D341Med (cell line): ENCODE measurements at places on chromosomes 6 and 20.

DNA sequence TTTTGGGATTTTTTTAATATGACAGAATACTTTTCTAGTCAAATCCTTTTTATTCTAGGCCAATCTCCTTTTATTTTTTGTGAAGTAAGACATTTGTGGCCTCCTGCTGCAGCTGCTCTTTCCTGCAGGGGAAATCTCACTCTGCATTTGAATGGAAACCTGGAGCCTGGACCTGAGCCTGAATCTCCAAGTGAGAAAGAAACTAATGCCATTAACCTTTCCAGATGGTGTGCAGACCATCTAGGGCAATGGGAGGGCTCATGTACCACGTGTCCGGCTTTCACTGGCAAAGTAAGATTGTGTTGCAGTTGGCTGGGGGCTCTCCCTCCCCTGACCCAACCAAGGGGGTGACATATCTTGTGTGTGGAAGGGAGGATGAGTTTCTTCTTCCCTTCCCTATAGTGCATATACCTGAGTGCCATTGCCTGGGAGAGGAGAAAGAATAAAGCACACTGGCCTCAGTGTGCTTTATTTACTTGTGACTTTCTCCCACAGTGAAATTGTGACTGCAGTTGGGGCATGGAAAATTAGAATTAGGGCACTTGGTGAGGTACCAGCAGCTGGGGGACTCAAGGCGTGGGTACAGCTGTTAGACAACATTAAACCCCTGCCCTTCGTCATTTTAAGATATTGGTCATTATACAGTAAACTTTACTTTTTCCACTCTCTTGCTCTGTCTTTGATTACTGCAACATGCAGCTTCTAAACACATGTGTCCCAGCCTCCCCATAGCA is 159.8 kb upstream of the RIN2 start:
- no peak for DNase-seq

DNA sequence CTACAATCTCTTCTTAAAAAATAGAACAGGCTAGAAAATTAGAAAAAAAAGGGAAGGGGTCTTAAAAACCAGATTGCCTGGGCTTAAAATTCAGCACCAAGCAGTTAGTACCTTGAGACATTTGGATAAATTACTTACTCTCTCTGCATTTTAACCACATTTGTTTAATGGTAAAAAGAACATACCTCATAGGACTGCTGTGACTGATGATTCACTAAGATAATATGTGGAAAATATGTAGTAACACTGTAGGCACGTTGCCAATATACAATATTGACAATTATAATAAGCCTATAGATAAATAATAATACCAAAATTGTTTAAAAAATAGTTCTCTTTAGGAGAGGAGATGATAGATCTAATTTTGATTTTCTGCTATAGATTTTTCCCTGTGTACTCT is 750.4 kb downstream of the TENT5A start:
- no peak for DNase-seq

- peak; percentile 80 for DNase-seq
Observed at GRCh38 chr20:20860078-20860806, 147.8 kb upstream of the RALGAPA2 start.

DNA sequence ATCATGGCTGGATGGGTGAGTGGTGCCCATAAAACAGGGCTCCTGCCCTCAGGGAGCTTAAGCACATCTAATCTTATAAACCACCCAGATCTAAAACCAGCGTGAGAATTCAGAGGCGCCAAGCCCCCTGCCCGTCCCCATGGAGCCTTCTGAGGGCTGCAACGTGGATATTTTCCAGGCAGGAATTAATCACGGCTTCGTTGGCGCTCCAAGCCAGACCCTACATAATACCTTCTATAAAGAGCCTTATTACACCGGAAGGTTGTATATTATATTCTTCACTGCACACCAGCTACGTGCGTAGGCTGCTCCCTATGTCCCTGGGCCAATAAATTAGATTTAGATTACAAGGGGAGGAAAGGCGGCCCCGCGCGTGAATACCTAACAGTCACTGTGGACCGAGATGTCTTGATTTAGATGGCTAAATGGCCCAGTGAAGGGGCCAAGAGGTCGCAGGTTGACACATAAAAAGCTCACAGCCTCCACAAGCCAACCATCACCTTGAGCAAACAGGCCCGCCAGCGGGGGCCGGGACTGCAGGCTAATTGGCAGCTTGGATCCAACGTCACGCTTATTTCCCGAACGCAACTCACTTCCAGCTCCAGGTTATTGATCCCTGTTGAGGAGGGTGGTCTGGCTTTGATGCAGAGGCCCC is 64.7 kb upstream of the APCDD1L start:
- no peak for DNase-seq

GRCh38 chr6:63788569-63788968 is 153.0 kb downstream of the PHF3 start:
- DNase-seq = no peak

DNA sequence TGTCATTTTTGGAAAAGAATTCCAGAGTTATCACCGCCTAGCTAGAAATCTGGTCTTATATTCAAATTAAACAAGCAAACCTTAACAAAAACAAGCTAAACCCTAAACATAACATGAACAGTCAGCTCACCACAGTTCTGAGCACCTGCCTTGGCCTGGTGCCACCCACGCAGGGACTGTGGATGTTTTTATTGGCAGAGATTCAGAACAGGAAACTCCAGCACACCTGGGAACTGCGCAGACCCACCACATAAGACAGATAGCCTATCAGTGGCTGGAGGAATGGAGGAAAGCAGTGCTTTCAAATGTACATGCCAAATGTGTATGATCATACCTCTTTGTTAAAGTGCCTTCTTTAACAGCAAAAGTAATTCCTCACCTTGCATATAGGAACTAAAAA is 8.9 kb downstream of the SLC16A10 start:
- DNase-seq = no peak

DNA sequence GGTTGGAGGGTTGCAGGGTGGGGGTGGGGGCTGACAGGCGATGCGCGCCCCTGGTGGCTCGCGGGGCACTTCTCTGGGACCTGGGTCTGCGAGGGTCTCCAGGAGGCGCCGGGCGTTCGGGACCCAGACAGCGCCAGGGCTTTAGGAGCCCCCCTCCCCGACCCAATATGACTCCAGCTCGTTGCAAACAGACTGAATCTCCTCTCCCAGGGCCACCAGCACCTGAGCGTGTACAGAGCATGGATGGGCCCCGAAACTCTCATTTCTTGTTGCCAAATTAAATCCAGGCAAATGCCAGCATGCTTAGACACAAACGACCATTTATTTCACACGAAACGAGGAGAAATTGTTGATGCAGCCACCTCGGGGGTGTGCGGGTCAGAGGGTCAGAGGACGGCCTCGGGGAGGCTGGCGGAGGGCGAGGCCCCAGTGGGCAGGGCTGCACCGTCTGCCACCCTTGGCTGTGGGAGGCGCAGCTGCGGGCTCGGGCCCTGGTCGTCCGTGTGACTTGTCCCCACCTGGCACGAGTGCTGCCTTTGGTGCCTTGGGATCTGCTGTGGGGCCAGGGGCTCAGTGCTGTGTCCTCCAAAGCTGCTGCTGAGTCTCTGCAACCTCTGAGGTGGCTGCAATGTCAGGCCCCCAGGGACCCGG is 20.9 kb upstream of the GATA5 start:
- peak; percentile 84 for DNase-seq

DNA sequence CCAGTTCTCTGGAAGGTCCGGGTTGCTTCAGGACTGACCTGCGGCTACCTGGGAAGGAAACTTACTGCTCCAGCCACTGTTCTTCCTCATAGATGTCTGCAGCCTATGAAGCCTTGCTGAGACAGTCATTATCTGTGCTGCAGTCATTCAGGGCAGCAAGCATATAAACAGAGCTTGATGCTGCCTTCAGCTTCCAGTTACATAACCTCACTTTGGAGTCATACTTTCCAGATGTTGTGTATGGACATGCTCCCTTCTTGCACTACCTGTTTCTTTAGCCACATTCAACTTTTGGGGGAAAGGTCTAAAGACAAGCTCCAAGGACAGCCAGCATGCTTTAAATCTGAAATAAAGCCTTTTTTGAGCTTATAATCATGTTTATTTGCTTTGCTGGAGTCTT is 98.1 kb downstream of the SLC24A3 start:
- DNase-seq = no peak

- DNase-seq = no peak
Observed at GRCh38 chr6:154012852-154013251, 26.2 kb upstream of the OPRM1 start.

- DNase-seq = no peak
Observed at GRCh38 chr6:73636048-73636447, 17.7 kb downstream of the SLC17A5 start.

GRCh38 chr6:147666255-147666654 is 157.8 kb downstream of the SAMD5 start:
- DNase-seq = no peak

DNA sequence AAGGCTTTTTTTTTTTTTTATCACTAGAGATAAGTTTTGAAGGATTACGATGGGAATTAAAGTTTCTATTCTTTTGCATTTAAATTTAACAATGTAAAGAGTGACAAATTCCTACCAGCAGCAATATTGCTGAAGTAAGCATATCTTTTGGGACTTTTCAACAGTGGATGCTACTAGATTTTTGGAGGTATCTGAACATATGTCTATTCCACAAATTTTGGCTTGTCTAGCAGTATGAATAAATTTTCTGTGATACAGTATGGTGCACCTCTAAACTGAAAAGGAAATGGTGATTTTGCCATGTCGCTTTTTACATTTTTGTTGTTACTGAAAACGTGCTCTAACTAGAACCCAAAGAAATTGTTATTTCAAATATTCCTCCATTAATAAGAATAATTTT is 368.3 kb upstream of the MANEA start:
- no peak for DNase-seq

DNA sequence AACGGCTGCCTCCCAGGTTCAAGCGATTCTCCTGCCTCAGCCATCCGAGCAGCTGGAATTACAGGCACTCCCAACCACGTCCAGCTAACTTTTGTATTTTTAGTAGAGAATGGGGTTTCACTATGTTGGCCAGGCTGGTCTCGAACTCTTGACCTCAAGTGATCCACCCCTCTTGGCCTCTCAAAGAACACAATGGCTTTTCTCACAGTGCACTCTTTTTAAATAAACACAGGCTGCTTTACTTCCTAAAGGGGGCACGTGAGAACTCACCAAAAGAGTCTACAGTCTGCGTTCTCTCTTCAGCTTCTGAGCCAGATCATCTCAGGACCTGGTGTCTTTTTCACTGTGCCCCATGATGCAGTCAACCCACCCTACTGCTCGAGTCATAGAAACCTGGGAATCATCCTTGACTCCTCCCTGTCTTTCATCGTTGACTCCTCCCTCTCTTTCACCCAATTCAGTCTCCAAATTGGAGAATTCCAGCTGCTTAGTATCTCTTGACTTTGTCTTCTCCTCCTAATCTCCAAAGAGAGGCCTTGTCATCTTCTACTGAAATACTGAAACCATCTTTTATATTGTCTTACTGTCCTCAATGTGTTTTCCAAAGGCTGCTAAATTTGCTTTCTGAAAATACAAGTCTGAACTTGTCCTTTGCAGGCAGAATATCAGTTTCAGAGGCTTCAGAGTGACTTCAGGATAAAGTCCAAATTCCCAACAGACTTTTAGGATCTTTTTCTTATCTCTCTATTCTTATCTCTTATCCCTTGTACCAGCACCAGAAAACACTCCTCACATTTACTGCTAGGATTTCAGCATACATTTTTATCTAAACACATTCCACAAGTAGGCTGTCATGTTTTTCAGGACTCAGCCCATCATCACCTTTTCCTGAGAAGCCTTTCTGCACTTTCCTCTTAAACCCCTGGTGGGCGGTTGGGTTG is 323.4 kb downstream of the SYNE1 start:
- DNase-seq = no peak

DNA sequence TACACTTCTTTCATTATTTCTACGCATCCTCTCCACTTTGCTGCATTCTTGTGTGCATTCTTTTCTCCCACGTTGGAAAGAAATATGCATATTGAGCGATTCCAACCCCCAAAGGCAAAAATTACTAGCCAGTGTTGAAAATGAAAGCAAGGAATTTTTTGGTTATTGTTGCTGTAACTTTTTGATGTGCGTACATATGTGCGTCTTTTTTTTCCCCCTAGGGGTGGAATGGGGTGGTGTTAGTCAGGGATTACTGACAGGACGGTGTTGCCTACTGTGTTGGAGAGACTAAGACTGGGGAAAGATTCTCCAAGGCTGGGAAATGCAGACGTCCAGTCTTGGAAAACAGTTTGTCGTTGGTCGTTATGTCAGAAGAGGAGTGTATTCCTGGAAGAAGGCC is 44.2 kb upstream of the ESR1 start:
- DNase-seq = no peak

DNA sequence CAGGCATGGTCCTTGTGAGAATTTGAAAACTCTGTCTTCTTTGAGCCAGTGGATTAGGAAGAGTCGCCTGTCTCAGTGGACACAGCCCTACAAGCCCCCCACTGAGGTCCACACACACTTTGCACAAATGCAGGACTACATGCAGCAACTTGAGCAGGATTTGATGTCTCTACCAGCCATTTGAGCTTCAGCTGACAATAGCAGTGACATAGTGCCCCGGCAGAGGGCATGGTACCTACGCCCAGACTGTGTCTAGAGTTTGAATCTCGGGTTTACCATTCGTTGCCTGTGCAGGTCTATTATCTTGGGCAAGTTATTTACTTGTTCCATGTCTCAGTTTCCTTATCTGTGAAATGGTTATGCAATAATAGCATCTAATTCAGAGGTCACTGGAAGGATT is 580.1 kb downstream of the TFAP2B start:
- peak; percentile 49 for DNase-seq

DNA sequence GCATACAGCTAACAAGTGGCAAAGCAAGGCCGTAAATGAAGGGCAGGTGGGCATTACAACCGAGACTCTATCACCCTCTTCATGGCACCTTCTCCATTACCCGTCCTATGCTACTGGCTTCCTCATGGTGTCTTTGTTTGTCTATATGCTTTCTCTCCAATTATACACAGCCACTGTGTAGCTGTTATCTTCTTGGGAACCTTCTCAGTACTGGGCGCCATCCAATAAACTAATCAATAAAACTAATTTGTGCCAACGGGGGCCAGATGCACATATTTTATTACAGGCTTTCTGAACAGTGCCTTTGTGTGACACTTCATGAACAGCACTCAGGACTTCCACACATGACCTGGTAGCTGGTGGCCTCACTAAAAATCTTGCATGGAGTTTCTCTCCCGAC is 149.8 kb upstream of the PCSK2 start:
- no peak for DNase-seq

GRCh38 chr6:111011360-111012142 is 29.7 kb downstream of the RPF2 start:
- peak; percentile 55 for DNase-seq

GRCh38 chr6:150702675-150703074 is 103.0 kb downstream of the PLEKHG1 start:
- no peak for DNase-seq

- no peak for DNase-seq
Observed at GRCh38 chr6:159959165-159959975, 9.5 kb upstream of the IGF2R start.
